ENCODE measurements at places on chromosomes 13 and 19.
A peak's percentile ranks its signal among the peaks of the same experiment; 100 is the strongest.

DNA sequence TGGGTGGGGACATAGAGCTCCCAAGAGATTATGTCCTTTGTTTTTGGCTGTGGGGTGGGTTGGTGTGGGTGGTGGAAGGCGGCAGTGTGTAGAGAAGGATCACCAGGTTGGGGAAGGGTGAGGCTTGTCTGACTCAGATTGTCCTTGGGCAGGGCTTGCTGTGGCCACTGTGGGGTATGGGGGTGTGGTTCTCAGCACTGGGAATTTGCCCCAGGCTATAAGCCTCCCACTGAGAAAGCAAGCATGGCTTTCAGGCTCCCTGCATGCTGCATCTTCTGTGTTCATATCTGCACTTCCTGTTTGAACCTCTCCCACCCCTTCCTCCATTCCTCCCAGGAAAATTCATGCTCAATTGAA is 34.9 kb downstream of the DNAJC15 start:
- DNase-seq: peak; percentile 70

DNA sequence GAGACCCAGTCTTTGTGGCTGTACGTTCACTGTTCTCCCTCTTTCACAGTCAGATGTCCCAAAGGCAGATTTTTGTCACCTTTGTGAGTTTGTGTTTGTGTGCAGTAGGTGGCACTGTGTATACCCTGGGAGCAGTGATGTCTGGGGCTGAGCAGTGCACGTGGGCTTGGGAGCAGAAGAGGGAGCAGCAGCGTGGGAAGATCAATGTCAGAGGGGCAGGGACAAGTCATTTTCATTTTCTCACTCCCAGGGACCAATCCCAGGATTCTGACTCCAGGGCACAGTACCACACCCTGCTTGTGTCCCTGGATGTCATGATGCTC is 2.0 kb upstream of the PSG6 start:
- no peak for DNase-seq

DNA sequence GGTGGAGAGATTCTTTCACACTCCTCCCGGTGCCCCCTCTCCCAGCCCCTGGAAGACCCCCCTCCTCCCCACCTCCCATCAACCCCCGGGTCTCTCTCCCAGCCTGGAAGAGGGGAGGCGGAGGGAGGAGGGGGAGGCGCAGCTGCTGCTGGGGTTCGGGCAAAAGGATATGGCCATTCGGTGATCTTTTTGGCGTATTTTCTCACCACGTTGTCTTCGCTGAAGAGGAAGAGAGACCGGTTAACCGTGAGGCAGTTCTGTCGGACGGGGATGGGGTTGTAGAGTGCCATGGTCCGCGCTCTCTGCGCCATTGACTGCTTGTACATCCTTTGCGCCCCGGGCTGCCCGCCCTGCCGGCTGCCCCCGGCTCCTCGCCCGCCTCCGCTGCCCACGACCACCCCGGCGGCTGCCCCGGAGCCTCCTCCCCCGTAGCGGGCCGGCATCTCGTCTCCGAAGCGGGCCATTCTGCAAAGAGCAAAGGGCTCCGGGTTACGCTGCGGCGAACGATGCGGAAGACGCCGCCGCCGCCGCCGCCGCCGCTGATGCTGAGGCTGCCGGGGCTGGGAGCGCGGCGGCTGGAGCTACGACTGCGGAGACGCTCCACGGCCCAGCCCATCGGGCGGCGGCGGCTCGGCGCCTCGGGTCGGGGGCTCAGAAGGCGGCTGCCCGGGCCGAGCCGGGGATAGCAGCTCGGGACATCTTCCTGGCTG is 363 bp downstream of the CACNA1A start:
- no peak for DNase-seq

- DNase-seq: no peak
Measured at GRCh38 chr13:28744656-28745055, 25.9 kb upstream of the SLC46A3 start.

GRCh38 chr19:31527443-31527842 is 178.2 kb upstream of the TSHZ3 start:
- DNase-seq: no peak

DNA sequence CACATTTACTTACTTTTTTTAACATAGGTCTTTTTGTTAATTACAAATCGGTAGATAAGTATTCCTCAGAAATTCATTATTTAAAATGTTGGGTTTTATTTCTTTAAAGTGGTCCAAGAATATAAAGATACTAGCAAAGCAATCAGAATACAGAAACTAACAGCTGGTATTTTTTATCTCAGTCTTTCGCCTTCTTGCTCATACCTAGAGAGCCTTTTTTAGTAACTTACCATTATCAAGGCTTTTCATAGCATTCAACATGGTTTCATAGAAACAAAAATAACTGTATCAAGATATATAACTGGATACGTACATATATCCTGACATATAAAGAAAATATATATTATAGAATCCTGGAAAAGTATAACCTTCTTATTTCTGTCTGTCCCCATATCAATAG is 227.8 kb upstream of the MIR17HG start:
- DNase-seq: no peak

GRCh38 chr13:102903659-102904407 is 58.0 kb downstream of the ERCC5 start:
- no peak for DNase-seq

GRCh38 chr13:39273953-39274738 is 235.9 kb downstream of the NHLRC3 start:
- no peak for DNase-seq

DNA sequence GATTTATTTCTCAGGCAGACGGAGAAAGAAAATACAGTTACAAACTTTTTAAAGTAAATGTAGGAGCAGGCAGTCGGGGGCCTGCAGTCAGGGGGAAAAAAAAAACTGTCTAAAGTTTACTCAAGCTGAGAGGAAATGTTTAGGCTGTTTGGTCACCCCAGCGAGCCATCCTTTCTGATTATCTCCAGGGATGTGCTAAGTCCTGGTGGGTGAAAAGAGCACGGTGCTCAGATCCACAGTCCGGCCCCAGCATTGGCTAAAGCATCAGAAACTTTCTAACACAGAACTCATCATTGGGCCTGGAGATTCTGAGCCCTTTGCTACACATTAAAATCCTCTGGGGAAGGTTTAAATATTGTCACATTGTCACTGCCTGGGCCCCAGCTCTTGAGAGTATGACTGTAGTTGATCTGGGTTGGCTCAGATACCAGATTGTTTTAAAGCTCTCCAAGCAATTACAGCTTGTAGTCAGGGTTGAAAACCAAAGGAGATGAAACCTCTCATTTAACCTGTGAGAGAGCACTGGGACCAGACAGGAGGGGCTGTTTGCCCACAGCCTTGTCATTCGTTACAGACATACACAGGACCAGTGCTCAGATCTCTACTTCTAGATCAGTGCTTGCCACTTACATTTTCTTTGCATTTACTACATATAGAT is 131.1 kb upstream of the HTR2A start:
- DNase-seq: no peak

GRCh38 chr13:105638426-105638825 is 897.0 kb downstream of the EFNB2 start:
- no peak for DNase-seq

DNA sequence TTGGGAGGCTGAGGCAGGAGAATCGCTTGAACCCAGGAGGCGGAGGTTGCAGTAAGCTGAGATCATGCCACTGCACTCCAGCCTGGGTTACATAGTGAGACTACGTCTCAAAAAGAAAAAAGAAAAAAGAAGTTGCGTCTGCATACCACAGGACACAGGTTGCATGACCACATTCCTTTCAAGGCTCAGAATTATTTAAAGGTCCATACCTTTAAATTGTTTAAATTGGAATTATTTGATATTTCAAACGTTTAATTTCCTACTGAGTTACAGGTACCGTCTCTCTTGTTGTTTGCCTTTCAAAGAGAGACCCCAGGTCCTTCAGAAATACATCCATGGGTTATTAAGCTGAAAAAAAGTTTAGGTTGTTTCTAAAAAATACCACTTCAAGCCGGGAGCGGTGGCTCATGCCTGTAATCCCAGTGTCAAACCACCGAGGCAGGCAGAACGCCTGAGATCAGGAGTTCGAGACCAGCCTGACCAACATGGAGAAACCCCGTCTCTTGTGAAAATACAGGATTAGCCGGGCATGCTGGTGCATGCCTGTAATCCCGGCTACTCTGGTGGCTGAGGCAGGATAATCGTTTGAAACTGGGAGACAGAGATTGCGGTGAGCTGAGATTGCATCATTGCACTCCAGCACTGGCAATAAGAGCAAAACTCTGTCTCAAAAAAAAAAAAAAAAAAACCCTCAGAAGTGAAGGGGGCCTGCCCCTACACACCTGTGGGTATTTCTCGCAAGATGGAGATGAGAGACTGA is 18.6 kb downstream of the ZNF816 start:
- DNase-seq: no peak

- DNase-seq: no peak
Measured at GRCh38 chr13:100506600-100507422, 81.8 kb downstream of the GGACT start.

All from smooth muscle cell of the brain vasculature (primary cell).